ENCODE measurements at places on chromosomes 13 and 19. TPM values are rescaled to one million over a fixed set of nuclear protein-coding genes. Genes with fewer than 3 reads are reported as not detected.

The OCEL1 gene
- 4.2 TPM for total RNA-seq

The SHISA2 gene
- total RNA-seq, result 14.6 TPM

The ZNF665 gene
- 1.7 TPM for total RNA-seq

The STK24 gene
- total RNA-seq, result 46.4 TPM

The TMEM59L gene
- 0.15 TPM for total RNA-seq

The CNFN gene
- not detected for total RNA-seq
